ENCODE measurements at places on chromosomes 2 and 18.

- DNase-seq: no peak
- H3K27ac ChIP-seq: no peak overlapping the region
- H3K4me1 ChIP-seq: peaks cover 7% of the 10 kb centered on the region
- H3K4me3 ChIP-seq: no peak overlapping the region
- H3K27me3 ChIP-seq: no peaks in the 10 kb centered on the region
Observed at GRCh38 chr2:16568998-16569784, 96.4 kb downstream of the CYRIA start.

DNA sequence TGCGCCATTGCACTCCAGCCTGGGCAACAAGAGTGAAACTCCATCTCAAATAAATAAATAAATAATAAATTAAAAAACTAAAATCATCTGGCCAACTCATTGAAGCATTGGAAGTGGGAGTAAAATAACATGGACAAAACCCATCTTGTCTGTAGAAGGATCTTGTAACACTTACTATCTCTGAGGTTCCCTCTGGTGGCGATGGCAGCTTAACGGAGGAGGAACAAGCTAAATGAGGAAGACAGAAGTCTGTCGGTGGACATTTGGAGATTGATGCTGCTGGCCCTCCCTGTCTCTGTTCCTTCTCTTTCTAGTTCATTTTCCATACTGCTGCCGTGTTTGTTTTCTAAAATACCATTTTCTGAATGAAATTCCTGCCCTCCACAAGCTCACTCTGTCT lies 43.4 kb downstream of the ZCCHC2 start:
- DNase-seq: peak; percentile 56
- H3K4me1 ChIP-seq: no peaks in the 10 kb centered on the region
- no peak overlapping the region for H3K4me3 ChIP-seq
- no peak overlapping the region for H3K27ac ChIP-seq

DNA sequence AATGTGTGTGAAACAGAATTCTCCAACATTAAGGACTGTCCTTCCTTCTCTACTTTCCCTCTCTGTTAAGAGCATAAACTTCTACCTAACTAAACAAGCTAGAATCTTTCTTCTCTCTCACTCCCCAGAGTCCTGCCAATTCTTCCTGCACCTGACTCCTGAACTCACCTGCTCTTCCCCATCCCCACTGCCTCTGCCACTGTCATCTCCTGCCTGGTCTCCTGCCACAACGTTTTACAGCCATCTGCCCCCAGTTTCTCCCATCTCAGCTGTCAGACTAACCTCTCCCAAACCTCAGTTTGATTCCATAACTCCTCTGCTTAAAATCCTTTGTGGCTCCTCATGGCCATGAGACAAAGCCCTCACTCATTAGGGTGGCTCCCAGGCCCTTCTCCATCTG lies 288.3 kb upstream of the FBXO11 start:
- peaks cover 19% of the 10 kb centered on the region for H3K4me1 ChIP-seq
- H3K36me3 ChIP-seq: no peaks in the 10 kb centered on the region
- no peaks in the 10 kb centered on the region for H3K27me3 ChIP-seq
- DNase-seq: no peak

DNA sequence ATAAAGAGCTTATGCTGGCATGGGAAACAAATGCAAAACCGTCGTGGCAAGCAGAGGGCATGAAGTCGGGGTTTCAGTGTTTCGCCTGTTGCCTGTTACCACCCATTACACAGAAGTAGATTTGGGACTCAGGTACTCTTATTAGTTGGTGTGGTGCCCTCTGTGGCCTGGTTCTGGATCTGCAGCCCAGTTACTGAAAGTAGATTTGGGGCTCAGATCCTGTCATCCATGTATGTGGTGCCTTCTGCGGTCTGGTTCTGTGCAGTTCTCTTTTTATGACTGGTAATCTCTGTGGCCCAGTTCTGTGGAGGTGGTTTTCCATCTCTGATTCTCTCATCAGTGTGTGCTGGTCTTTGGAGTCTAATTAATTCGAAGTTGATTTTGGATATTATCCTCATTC lies 45.2 kb downstream of the ADNP2 start:
- H3K36me3 ChIP-seq: no peaks in the 10 kb centered on the region
- H3K27me3 ChIP-seq: no peaks in the 10 kb centered on the region
- H3K27ac ChIP-seq: no peak overlapping the region
- DNase-seq: peak; percentile 47
- no peak overlapping the region for H3K4me3 ChIP-seq

- no peak overlapping the region for H3K27ac ChIP-seq
- DNase-seq: no peak
- no peaks in the 10 kb centered on the region for H3K36me3 ChIP-seq
- H3K4me1 ChIP-seq: peaks cover 3% of the 10 kb centered on the region
- no peaks in the 10 kb centered on the region for H3K27me3 ChIP-seq
- H3K4me3 ChIP-seq: no peak overlapping the region
Observed at GRCh38 chr18:48670751-48671560, 132.1 kb downstream of the CTIF start.

- peaks cover 14% of the 10 kb centered on the region for H3K4me1 ChIP-seq
- no peak for DNase-seq
- H3K36me3 ChIP-seq: no peaks in the 10 kb centered on the region
- H3K27me3 ChIP-seq: no peaks in the 10 kb centered on the region
- no peak overlapping the region for H3K27ac ChIP-seq
Observed at GRCh38 chr18:13269521-13270011, 51.0 kb downstream of the LDLRAD4 start.

GRCh38 chr2:203327582-203327900 lies 653 bp upstream of the ABI2 start:
- peak overlapping the region; percentile 87 for H3K4me3 ChIP-seq
- DNase-seq: no peak
- no peaks in the 10 kb centered on the region for H3K36me3 ChIP-seq
- no peaks in the 10 kb centered on the region for H3K27me3 ChIP-seq
- H3K27ac ChIP-seq: peak overlapping the region; percentile 99
